ENCODE measurements at places on chromosomes 7 and 10.

- DNase-seq, result no peak
- H3K27ac ChIP-seq, result no peak overlapping the region
- H3K27me3 ChIP-seq, result no peaks in the 10 kb centered on the region
- H3K4me1 ChIP-seq, result peaks cover 28% of the 10 kb centered on the region
- peaks cover 13% of the 10 kb centered on the region for H3K36me3 ChIP-seq
Measured at GRCh38 chr7:24783698-24784097, 26.4 kb upstream of the GSDME start.

DNA sequence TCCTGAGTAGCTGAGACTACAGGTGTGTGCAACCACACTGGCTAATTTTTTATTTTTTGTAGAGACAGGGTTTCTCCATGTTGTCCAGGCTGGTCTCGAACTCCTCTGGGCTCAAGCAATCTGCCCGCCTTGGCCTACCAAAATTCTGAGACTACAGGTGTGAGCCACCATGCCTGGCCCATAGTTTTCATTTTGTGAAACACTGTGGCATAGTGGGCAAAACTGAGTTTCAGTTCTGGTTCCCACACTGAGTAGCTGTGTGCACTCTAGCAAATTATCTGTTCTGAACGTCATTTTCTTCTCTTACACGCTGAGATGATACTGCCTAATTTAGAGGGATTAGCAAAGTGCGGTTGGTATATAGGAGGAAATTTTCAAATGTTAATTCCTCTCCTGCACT is 13.5 kb downstream of the ATP5MK start:
- DNase-seq, result no peak
- H3K27me3 ChIP-seq, result no peaks in the 10 kb centered on the region
- peaks cover 86% of the 10 kb centered on the region for H3K36me3 ChIP-seq
- no peaks in the 10 kb centered on the region for H3K4me1 ChIP-seq
- no peak overlapping the region for H3K4me3 ChIP-seq

DNA sequence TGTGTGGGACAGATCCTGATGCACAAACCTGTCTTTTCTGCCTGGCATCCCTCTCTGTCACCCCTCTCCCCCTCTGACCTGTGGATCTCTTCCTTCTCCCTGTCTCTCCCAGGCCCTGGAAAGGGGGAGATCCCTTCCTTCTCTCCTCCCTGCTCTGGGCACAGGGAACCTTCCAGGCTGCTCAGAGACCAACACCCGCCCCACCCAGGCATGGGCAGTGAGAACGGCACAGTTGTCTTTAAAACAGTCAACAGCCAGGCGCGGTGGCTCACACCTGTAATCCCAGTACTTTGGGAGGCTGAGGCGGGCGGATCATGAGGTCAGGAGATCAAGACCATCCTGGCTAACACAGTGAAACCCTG is 34.7 kb downstream of the KCNH2 start:
- no peak overlapping the region for H3K27ac ChIP-seq
- H3K36me3 ChIP-seq, result no peaks in the 10 kb centered on the region
- H3K27me3 ChIP-seq, result no peaks in the 10 kb centered on the region
- no peak for DNase-seq
- H3K4me1 ChIP-seq, result peaks cover 29% of the 10 kb centered on the region

DNA sequence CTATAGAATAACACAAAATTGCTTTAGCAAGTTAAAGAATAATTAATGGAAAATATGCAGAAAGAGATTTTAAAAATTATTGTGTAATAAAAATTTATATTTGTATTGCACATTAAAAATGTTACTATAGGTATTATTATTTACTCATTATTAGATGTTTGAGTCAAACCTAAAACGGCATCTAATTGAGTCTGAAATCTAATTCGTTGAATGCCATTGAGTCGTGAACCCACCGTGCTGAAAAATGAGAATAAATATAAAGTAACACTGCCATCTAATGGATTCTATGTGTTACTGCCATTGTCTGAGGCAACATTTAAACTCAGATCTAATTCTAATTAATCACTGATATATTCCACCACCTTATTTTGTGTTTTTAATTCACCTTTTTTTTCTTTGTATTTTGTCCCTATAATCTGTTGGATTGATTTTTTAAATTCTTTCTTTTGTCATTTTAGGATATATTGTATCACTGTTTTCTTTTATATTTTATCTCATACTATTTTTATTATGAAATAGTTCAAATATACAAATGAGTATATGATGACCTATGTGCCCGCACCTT is 62.2 kb downstream of the SAMD9 start:
- H3K4me1 ChIP-seq, result peaks cover 7% of the 10 kb centered on the region
- no peaks in the 10 kb centered on the region for H3K27me3 ChIP-seq
- no peak overlapping the region for H3K27ac ChIP-seq
- H3K4me3 ChIP-seq, result no peak overlapping the region

GRCh38 chr10:124221356-124222317 is 128.2 kb upstream of the CHST15 start:
- H3K4me1 ChIP-seq, result peaks cover 26% of the 10 kb centered on the region
- H3K36me3 ChIP-seq, result no peaks in the 10 kb centered on the region
- H3K4me3 ChIP-seq, result no peak overlapping the region
- no peak for DNase-seq
- H3K27ac ChIP-seq, result no peak overlapping the region
- no peaks in the 10 kb centered on the region for H3K27me3 ChIP-seq

- H3K27me3 ChIP-seq, result no peaks in the 10 kb centered on the region
- DNase-seq, result peak; percentile 24
- no peaks in the 10 kb centered on the region for H3K4me1 ChIP-seq
- no peaks in the 10 kb centered on the region for H3K36me3 ChIP-seq
- no peak overlapping the region for H3K27ac ChIP-seq
Measured at GRCh38 chr7:1811850-1812508, 141.9 kb downstream of the ELFN1 start.

- H3K27ac ChIP-seq, result no peak overlapping the region
- no peaks in the 10 kb centered on the region for H3K27me3 ChIP-seq
- no peaks in the 10 kb centered on the region for H3K36me3 ChIP-seq
- no peak overlapping the region for H3K4me3 ChIP-seq
- H3K4me1 ChIP-seq, result no peaks in the 10 kb centered on the region
- no peak for DNase-seq
Measured at GRCh38 chr7:52311886-52312285, 723.5 kb upstream of the POM121L12 start.

GRCh38 chr10:77620731-77621130 is 16.9 kb downstream of the KCNMA1 start:
- H3K27ac ChIP-seq, result no peak overlapping the region
- no peak overlapping the region for H3K4me3 ChIP-seq
- no peaks in the 10 kb centered on the region for H3K36me3 ChIP-seq
- no peak for DNase-seq
- no peaks in the 10 kb centered on the region for H3K27me3 ChIP-seq
- no peaks in the 10 kb centered on the region for H3K4me1 ChIP-seq

DNA sequence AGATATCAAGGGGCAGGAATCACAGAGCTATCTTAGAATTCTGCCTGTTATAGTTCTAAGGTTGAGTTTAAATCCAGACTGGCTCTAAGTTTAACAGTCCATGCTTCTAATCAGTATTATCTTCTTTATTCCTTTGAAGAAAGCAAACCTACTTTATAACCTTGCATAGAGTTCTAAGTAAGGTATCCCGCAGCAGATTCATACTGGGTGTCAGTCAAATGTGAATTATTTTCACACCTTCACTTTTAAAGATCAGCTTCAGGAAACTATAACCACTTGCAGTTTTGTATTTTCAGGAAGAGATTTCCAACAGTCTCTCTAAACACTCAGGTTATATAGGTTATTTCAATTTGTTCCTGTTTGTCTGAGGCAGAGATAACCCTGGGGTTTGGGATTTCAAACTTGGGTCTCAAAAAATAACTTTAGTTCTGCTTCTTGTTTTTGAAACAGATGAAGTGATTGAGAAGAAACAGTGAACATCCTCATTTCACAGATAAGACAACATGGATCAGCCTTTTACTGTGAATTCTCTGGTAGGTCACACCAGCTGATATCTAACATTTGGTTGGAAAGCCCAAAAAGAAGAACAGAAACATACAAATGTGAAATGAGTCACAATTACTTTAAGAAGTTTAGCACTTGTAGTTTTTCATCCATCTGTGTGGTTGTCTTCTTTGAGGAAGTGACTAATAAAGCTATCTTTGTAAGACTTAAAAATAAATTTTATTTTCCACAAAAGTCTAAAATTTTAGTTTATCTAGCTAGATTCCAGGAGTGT is 21.4 kb downstream of the STAMBPL1 start:
- H3K4me1 ChIP-seq, result peaks cover 11% of the 10 kb centered on the region
- no peaks in the 10 kb centered on the region for H3K27me3 ChIP-seq
- peaks cover 28% of the 10 kb centered on the region for H3K36me3 ChIP-seq
- DNase-seq, result no peak

DNA sequence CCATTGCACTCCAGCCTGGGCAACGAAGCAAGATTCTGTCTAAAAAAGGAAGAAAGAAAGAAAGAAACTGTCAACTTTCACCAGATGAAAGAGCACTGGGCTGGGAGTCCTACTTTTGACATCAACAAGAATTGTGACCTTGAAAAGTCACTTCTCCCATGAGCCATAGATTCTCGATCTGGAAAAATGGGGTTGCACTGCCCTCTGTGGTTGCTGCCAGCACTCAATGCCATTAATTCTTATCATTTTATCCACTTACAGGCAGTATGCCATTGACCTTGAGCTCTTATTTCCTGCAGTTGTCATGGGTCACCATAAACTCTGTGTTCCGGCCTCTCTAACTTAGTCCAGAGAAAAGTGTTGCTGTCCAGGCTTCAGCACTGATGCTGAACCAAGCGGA is 137.2 kb downstream of the NOC3L start:
- H3K27me3 ChIP-seq, result no peaks in the 10 kb centered on the region
- no peak overlapping the region for H3K4me3 ChIP-seq
- H3K4me1 ChIP-seq, result no peaks in the 10 kb centered on the region
- peak; percentile 30 for DNase-seq

- H3K27ac ChIP-seq, result no peak overlapping the region
- no peaks in the 10 kb centered on the region for H3K36me3 ChIP-seq
- H3K27me3 ChIP-seq, result no peaks in the 10 kb centered on the region
- DNase-seq, result peak; percentile 55
- peaks cover 12% of the 10 kb centered on the region for H3K4me1 ChIP-seq
Measured at GRCh38 chr10:31261511-31262311, 57.3 kb upstream of the ZEB1 start.

DNA sequence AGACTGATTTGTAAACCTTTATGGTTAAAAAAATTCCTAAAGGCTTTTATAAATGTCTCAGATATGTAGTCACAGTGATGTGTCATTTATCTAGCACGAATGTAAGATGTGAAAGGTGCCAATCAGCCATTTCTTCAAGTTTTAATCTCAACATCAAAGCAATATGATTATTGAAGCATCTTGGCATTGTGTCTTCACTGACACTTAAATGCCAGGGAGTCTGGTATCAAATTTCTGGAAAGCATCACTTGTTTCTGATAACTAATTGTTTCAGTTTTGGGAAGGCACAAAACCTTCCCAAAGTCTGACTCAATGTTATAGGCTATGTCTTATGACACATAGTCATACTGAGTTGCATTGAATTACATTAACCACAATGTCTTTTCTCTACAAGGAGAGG is 492.0 kb upstream of the CNTNAP2 start:
- no peaks in the 10 kb centered on the region for H3K36me3 ChIP-seq
- H3K4me3 ChIP-seq, result no peak overlapping the region
- H3K27ac ChIP-seq, result no peak overlapping the region
- peaks cover 21% of the 10 kb centered on the region for H3K27me3 ChIP-seq
- DNase-seq, result peak; percentile 27
- H3K4me1 ChIP-seq, result peaks cover 4% of the 10 kb centered on the region

- H3K4me3 ChIP-seq, result no peak overlapping the region
- H3K4me1 ChIP-seq, result no peaks in the 10 kb centered on the region
- H3K27me3 ChIP-seq, result peaks cover 26% of the 10 kb centered on the region
- no peak for DNase-seq
- no peaks in the 10 kb centered on the region for H3K36me3 ChIP-seq
- H3K27ac ChIP-seq, result no peak overlapping the region
Measured at GRCh38 chr7:45417268-45417667, 156.9 kb upstream of the ADCY1 start.

DNA sequence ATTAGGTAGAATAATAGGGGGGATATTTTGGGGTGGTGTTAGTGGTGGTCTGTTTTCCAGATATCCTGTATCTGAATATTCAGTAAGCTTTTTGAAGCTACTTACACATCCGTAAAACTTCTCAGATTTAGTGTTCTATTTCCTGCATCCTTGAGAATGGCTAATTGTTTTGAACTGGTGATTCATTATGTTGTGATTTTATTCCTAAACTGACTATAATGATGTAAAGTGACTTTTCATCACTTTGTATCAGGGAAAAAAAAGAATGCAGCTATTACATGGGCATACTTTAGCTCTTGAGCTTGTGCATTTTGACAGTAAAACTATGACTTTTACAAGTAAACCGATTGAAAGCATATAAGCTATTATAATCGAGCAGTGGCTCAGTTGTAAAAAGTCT is 18.2 kb downstream of the WAC start:
- DNase-seq, result no peak
- H3K4me3 ChIP-seq, result no peak overlapping the region
- peaks cover 52% of the 10 kb centered on the region for H3K4me1 ChIP-seq
- H3K27ac ChIP-seq, result peak overlapping the region; percentile 91

DNA sequence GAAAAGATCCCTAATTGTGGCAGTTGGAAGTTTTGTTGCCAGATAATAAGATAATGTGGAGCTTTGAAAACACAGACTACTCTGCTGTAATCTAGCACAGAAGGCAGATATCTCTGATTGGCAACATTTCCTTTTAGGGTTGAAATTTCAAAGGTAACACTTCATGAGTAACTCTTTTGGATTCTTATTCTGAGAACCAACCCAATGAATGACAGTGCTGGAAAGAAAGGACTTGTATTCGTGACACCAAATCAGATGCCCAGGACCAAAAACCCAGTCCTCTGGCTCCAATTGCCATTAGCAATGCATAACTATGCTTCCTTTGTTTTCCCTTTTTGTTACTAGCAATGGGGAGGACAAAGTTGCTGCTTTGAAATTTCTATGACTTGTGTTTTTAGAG is 41.0 kb upstream of the ELMO1 start:
- H3K4me3 ChIP-seq, result no peak overlapping the region
- H3K27ac ChIP-seq, result no peak overlapping the region
- H3K4me1 ChIP-seq, result no peaks in the 10 kb centered on the region
- no peak for DNase-seq

DNA sequence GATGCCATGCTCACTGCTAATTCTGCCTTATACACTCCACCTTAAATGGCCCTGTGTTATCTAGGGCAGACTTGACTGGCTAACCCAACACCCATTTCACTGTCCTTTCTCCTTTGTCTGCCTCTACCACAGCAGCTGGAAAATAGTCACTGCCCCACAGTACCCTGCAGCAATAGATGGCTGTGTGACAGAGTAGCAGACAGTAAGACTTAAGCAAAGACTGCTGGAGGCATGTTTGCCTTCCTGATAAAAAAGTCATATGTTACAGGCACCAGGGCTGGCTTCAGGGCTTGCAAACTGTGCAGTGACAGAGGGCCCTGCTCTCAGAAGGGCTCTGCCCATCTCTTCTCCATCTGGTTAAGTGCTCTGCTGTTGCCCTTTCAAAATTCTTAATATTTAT is 332.6 kb upstream of the GHITM start:
- no peak for DNase-seq
- no peak overlapping the region for H3K4me3 ChIP-seq
- H3K27me3 ChIP-seq, result no peaks in the 10 kb centered on the region

- no peaks in the 10 kb centered on the region for H3K27me3 ChIP-seq
- peaks cover 8% of the 10 kb centered on the region for H3K36me3 ChIP-seq
- DNase-seq, result no peak
Measured at GRCh38 chr7:96322373-96322695, 436 bp upstream of the SLC25A13 start.
